Stimulated activated CD4-positive, alpha-beta T cell treated with anti-CD3 and anti-CD28 coated beads, Interleukin-4, amount 100 ng/mL, for 24 hours (primary cell): ENCODE measurements at places on chromosomes 13 and 19.

DNA sequence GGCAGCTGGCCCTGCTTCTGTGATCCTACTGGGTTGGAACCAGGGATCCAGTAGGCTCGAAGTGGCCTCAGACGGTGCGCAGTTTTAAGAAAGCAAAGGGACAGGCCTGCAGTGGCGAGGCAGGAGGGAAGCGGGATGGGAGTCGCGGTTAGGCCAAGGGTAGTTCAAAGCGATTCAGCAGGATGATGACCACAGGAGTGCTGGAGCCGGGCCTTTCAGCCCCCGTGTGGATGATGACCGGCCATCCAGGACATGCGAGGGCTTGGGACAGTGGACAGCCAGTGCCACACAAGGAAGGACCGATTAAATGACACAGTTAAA lies 854 bp downstream of the RNASEH2B start:
- no peak for DNase-seq

GRCh38 chr13:33657274-33657673 lies 160.7 kb upstream of the RFC3 start:
- DNase-seq, result no peak

GRCh38 chr19:47671499-47671898 lies 41.7 kb upstream of the EHD2 start:
- DNase-seq, result no peak

GRCh38 chr13:109243311-109243951 lies 543.0 kb downstream of the IRS2 start:
- no peak for DNase-seq

DNA sequence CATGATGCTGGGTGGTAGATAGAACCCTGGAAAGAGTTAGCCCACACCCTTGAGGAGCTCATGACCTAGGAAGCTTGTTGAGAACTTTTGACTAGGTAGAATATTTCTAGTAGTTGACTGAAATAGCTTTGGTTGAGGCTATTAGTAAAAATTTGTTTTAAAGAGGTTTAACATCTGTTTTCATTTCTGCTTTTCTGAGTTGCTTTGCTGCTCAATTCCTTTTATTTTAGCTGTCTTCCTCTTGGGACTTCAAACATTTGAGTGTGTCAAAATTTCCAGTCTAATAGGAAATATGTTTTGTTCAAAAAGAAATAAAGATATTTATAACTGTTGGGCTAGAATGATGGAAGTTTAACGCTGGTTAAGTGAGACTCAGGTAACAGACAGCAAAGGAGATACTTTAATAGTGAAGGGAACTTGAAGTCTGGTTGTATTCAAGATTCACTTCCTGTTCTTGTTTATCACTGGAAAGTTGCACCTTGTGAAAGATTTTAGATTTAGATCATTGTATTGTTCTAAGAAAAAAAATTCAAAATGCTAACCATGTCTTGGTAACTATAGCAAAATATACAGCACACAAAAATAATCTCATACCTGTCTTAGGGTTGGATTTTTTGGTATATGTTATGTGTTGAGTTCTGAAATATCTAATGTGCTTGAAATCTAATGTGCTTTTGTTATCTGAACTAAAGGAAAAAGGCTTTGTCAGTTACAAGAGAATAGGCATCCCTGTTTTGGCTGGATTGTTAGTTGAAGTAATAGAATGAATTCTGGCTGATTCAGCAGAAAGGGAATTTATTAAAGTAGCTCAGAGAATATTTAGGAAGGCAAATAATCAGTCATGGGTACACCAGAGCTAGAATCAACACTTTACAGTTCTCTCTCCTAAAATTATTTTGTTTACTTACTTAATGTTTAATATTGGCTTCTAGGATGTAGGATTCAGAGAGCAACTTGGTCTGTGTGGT lies 24.4 kb upstream of the GPR18 start:
- DNase-seq, result no peak

DNA sequence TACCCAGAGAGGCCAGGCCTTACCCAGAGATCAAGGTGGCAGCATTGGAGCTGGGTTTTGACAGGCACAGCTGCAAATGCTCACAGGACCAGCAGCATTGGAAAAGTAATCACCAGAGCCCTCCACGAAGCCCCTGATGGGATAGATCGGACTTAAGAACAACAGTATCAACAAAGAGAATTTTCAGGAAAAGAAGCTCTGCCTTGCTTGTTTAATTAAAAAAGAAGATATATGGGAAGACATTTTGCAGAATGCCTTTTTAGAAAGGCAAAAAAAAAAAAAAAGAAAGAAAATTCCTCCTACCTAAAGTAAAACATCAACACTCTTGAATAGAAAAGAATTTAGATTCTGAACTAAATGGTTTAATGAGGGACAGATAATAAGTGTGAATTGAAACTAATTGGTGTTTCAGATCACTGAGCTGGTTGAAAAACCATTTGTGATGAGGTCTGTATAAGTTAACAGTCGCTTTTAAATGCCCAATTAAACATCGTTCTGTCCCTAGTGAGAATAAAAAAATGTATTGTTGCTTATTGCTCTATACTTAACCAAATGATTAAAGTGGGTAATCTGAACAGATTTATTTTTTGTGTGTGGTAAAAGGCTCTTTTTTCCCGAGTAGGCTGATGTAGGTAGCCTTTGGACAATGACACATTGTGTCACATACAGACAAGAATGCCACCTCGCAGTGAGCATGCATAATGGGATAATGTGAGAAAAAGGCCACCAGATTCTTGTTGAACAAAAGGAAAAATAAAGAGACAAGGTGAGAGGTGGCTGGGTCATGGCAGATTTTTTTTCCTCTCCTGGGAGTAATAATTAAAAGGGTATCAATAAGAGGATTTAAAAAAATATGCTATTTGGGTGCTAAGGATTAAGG lies 93.0 kb upstream of the ARGLU1 start:
- no peak for DNase-seq

DNA sequence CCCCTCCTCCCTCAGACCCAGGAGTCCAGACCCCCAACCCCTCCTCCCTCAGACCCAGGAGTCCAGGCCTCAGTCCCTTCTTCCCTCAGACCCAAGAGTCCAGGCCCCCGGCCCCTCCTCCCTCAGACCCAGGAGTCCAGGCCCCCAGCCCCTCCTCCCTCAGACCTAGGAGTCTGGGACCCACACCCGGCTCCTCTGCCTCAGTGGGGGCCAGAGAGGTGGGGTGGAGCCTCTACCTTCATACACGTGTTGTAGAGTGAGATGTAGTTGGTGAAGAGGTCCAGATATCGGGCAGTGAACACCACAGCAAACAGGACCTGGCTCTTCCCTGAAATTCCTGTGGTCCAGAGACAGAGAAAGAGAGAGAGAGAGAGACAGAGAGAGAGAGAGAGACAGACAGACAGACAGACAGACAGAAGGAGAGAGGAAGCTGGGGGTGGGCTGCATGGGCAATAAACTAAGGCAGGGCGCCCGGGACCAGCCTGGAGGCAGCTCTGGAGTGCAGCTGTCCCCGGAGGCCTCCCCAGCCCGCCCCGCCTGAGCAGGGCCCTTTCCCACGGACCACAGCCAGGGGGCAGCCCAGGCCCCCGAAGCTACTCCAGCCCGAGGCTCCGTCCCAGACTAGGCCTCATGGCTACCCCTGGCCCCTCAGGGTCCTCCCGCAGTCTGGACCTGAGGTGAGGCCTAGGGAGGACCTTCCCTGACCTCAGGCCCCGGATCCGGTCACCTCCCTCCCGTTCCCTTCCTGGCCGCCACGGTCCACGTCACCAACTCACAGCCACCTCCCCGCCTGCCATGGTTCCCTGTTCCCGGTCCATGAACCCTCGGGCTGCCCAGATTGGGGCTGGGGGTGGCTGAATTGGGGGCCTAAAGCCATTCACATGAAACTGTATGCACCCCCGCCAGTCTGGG lies 907 bp downstream of the KDELR1 start:
- peak; percentile 62 for DNase-seq

GRCh38 chr13:98450539-98451111 lies 126.3 kb downstream of the STK24 start:
- no peak for DNase-seq

DNA sequence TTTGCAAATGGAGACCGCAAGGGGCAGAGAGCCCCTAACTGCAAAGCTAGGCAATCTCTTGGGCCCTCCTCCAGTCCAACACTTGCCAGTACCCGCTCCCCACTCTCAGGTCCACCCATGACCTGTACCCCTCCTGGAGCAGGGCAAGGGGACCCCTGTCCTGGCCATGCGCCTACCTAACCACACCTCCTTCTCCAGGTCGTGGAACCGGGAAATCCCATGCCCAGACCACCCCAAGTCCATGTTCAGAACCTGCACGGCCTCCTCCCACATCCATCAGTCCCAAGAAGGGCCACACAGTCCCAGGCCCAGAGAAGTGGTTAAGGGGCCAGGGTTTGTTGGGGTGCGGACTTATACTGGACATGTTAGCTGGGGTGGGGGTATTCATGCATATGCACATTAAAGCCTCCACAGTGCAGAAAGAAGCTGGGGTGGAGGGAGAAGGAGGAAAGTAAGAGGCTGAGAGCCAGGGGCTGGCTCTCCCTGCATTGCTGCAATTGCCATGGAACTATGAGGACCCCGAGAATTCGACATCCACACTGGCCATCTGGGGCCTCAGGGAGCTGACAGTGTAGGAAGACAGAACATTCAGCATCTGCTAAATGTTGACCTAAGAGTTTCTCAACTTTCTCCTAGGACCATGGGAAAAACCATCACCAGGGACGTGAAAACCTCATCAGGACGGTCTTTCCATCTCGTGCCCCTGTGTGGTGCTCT lies 39.0 kb downstream of the HSPH1 start:
- no peak for DNase-seq

- DNase-seq, result no peak
These were observed 201.9 kb downstream of the FGF9 start for GRCh38 chr13:21872795-21873194.

GRCh38 chr19:16376649-16377048 lies 52.0 kb downstream of the KLF2 start:
- peak; percentile 43 for DNase-seq

DNA sequence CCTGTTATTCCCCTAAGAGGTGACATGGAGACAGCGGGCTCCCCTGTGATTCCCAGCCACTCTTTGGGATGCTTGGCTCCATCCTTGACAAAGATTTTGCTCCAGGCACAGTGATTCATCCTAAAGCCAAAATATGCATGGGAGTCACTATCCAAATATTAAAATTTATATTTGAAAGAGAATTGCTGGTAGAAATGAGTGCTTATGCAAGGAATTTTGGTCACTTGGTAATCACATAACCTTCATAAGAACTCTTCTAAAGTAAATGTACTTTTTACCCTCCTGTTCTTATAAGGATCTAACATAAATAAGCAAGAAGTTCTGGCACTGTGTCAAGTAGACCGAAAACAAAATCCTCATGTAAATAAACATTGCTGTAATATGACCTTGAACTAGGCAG lies 385.8 kb downstream of the ITGBL1 start:
- DNase-seq, result no peak

DNA sequence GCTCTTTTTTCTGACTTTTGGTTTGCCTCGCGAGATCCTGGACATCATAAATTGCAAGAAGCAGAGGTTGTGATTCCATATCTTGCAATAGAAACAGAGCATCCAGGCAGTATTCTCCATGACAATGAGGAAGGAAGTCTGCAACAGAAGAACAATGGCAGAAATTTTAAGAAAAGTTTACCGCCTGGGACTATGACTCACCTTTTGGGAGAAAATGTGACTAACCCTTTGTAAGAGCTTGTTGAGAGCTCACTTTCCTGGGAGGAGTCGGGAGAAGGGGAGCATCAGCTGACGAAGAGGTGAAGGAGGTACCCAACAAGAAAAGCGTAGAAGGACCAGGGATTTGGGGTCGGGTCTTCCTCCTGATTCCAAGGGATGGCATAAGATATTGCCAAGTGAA lies 34.3 kb upstream of the TNFSF11 start:
- DNase-seq, result no peak

DNA sequence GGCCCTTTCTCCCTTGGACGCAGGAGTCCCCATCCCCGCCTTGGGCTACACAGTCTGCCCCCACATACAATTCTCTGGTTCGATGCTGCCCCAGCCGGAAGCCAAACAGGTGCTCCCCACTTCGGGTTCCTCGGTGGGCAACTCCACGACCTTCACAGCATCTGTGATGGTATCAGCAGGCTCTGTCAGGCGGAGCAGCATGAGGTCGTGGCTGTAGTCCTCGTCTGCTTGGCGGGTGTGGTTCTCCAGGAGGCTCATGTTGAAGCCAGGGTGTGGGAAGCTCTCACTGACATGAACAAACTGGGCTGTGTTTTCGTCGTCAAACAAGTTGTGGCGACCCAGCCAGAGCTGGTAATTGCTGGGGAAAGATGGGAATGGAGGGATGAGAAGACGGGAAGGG lies 3.5 kb downstream of the KLK1 start:
- DNase-seq, result no peak

DNA sequence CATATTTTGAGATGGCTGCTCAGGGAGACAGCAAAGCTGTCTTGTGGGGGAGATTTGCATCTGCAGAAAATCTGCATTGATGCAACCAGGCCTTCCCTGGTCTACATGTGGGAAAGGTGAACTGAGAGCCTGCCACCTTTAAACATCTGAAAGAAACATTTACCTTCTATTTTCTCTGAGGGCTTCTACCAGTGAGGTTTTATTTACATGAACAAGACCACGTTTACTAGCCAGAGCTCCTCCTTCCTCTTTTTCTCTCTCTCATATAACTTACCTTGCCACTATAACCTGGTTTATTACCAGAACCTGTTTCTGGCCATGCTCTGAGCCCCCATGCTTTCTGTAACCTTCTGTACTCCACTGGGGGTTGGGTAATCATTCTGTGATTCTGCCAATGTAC lies 14.4 kb upstream of the RUBCNL start:
- no peak for DNase-seq

GRCh38 chr19:548886-549830 lies 5.3 kb downstream of the GZMM start:
- no peak for DNase-seq

- no peak for DNase-seq
These were observed 50.3 kb downstream of the CCDC70 start for GRCh38 chr13:51912091-51912490.

GRCh38 chr13:98751367-98751782 lies 1.1 kb downstream of the SLC15A1 start:
- no peak for DNase-seq

GRCh38 chr13:67402546-67402945 lies 172.4 kb upstream of the PCDH9 start:
- no peak for DNase-seq

DNA sequence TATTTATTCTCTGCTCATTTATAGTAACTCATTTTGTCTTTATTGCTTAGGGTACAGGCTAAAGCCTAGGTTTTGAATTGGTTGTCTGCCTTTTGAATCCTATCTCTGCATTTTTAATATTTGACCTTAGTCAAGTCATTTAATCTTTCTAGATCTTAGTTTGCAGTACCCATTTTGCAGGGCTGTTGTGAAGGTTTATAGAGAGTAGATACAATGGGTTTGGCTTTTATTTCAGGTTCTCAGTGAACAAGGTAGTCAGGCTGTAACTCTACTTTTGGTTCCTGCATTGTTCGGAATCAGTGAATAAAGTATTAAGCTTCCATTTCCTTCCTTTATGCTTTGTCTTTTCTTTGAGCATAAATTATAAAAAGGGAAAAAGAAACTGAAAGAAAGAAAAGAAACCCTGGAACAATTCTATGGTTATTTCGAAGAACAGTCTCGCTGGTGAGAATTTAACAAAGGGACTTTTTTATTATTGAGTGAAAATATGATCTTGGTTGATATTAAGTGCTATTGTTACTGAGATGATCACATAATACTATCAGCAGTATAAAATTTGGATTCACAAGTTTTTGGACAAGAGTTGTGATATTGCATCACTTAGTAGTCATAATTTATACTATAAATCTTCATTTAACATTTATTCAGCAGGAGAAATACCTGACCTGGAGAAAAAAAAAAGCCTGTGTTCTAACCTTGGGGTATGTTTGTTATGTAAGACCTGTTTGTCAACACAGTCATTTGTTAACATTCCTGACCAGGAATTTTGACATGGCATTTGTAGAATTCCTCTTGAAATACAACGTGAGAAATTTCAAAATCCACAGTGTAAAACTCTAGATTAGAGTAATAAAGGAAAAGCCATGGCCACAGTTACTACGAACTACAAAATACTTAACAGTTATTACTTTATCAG lies 91.3 kb downstream of the ZMYM2 start:
- no peak for DNase-seq
